ENCODE measurements at places on chromosomes 3 and 15.

GRCh38 chr15:43799209-43799944 lies 643 bp downstream of the SERINC4 start:
- no peak for DNase-seq

- DNase-seq, result no peak
Observed at GRCh38 chr15:69789648-69790393, 307.9 kb downstream of the TLE3 start.

- no peak for DNase-seq
Observed at GRCh38 chr3:44649709-44650108, 1.2 kb downstream of the ZNF35 start.

DNA sequence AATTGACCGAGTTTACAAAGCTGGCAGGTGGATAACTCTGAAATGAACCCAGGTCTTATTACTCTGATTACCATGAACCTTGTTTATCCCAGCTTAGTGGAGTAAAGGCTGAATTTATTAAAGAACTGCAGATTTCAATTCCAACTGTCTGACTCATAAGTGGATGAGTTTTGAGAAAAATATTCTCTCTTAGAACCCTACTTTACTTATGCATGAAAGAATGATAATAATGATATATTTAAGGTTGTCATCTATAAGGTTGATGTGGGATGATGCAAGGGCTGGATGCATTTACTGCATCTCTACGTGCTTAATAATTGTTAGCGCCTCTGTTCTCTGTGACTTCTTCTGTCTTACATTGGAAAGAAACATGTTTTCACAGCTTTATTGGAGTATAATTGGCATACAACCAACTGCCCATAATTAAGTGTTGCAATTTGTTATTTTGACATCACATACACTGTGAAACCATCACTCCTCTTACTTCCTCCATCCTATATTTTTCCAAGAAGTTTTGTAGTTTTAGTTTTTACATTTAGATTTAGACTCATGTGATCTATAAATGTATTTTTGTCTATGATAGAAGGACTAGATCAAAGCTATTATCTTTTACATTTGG lies 771.2 kb upstream of the ARRDC4 start:
- DNase-seq, result no peak

DNA sequence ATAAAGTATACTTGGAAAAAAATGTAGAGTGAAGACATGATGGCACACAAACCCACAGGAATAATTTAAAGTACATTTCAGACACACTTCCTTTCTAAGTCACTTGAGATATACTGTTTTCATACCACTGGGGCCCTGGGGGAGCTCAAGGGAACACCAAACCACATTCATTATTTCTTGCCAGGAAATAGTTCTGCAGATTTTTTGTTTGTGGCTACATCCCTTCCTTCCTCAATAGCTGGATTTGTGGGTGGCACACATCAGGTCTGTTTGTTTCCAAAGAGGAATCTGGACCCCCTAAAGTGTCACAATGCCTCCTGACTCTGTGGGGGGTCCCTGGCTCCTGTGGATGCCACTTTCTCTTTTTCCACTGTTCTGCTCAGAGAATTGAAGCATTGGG lies 153.5 kb upstream of the COL8A1 start:
- DNase-seq, result no peak

GRCh38 chr3:189272500-189273119 lies 100.8 kb downstream of the TPRG1 start:
- DNase-seq, result no peak

GRCh38 chr3:168801794-168802193 lies 706.1 kb upstream of the GOLIM4 start:
- DNase-seq, result no peak

GRCh38 chr15:51739061-51739712 lies 1.7 kb upstream of the LYSMD2 start:
- DNase-seq, result no peak

DNA sequence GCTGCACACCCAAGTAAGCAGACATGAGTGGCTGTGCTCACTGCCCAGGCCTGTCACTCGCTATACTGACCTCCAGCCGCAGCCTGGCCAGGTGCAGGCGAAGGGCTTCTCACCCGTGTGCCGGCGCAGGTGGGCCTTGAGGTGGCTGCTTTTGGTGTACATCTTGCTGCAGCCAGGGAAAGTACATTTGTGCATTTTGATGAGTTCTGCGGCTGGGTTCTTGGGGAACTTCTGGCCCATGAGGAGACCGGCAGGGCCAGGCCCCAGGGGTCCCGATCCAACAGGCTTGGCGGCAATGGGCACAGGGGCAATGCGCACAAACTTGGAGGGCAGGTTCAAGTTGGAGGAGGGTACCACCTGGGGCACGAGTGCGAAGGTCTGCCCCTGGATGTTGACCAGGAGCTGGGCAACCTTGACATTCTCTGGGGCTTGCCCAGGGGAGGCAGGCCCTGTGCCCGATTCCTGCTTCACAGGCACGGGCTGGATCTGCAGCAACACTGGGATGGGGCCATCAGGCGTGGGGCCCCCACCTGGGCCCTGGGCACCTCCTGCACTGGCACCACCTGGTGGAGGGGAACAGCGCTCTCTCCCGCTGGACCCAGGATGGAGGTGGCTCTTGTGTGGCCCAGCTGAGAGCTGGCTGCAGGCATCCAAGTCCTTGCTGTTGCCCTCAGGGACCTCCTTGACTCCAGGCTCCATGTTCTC lies 5.3 kb downstream of the KLF15 start:
- no peak for DNase-seq

DNA sequence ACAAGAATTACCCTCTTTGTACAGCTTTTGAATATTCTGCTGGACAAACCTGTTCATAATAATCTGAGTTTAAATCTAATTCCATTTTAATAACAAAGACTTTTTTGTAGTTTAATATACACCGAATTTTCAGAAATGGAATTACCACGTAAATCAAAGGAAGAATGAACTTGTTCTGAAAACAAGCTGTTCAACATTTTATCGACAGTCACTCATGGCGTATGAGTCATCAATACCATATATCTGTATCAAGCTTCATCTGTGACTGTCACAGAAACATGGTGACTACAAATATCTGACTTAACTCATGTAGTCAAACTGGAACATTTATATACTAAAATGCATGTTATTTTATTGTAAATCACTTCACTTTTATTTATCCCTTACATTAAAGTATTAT lies 90.0 kb downstream of the EFL1 start:
- no peak for DNase-seq

GRCh38 chr3:37763309-37763708 lies 98.4 kb upstream of the CTDSPL start:
- DNase-seq, result no peak

- no peak for DNase-seq
Observed at GRCh38 chr3:16130066-16130465, 44.4 kb upstream of the GALNT15 start.

DNA sequence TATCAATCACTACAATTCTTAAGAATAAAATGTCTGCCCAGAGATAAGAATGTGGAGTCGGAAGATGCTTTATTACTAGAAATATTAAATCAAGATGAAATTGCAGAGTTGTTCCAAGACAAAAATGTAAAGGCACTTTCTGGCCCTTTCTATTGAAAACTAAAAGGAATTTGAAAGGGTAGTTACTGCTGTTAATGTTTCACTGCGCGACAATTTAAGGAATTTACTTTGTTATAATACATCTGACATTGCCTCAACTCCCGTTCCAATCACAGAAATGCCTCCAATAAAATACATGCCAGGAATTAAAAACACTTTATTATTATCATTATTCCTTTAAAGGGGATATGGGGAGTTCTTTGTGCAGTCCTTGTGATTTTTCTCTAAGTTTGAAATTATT lies 26.4 kb downstream of the RSL24D1 start:
- DNase-seq, result no peak

- DNase-seq, result no peak
Observed at GRCh38 chr3:194130807-194131589, 5.0 kb upstream of the HES1 start.
